ENCODE measurements at places on chromosomes 6 and 20. TPM values are rescaled to one million over a fixed set of nuclear protein-coding genes. Genes with fewer than 3 reads are reported as not detected.

BPHL gene
- 19.8 TPM for total RNA-seq

CD24 gene
- total RNA-seq: 267 TPM

SSTR4 gene
- total RNA-seq: not detected

SLC4A11 gene
- total RNA-seq: 1.8 TPM

UCKL1 gene
- 44.6 TPM for total RNA-seq

GPLD1 gene
- total RNA-seq: 10.9 TPM

SH3BGRL2 gene
- 71.2 TPM for total RNA-seq

TSHZ2 gene
- total RNA-seq: 14.7 TPM

SNRPB gene
- 85.3 TPM for total RNA-seq

MAN1A1 gene
- 93.4 TPM for total RNA-seq

DOK5 gene
- total RNA-seq: 16.9 TPM

C2 gene
- total RNA-seq: 6.2 TPM

BPIFB4 gene
- total RNA-seq: 0.22 TPM

TTK gene
- total RNA-seq: 11.9 TPM

INSM1 gene
- total RNA-seq: 25.6 TPM

PCK1 gene
- 2.4 TPM for total RNA-seq

PACRG gene
- total RNA-seq: 10.6 TPM

DCDC2 gene
- 5.9 TPM for total RNA-seq

OLIG3 gene
- total RNA-seq: not detected

NFKBIE gene
- 5.8 TPM for total RNA-seq

BPIFB2 gene
- total RNA-seq: not detected
